Progenitor cell of endocrine pancreas (in vitro differentiated cells): ENCODE measurements at places on chromosomes 2 and 18. TPM values are rescaled to one million over a fixed set of nuclear protein-coding genes. Genes with fewer than 3 reads are reported as not detected.
A peak's percentile ranks its signal among the peaks of the same experiment; 100 is the strongest.

Gene GKN2
- not detected in 2 replicates for total RNA-seq

GRCh38 chr2:173058673-173059072 lies 17.0 kb upstream of the MAP3K20 start:
- no peak overlapping the region for H3K4me3 ChIP-seq
- no peak overlapping the region for H3K27ac ChIP-seq
- no peaks in the 10 kb centered on the region for H3K4me1 ChIP-seq
- H3K27me3 ChIP-seq = no peaks in the 10 kb centered on the region
- DNase-seq = no peak

- peaks cover 14% of the 10 kb centered on the region for H3K4me1 ChIP-seq
- no peaks in the 10 kb centered on the region for H3K27me3 ChIP-seq
- peaks cover 4% of the 10 kb centered on the region for H3K36me3 ChIP-seq
- H3K4me3 ChIP-seq = no peak overlapping the region
- H3K27ac ChIP-seq = no peak overlapping the region
Measured at GRCh38 chr2:675051-675450, 2.2 kb downstream of the TMEM18 start.

DNA sequence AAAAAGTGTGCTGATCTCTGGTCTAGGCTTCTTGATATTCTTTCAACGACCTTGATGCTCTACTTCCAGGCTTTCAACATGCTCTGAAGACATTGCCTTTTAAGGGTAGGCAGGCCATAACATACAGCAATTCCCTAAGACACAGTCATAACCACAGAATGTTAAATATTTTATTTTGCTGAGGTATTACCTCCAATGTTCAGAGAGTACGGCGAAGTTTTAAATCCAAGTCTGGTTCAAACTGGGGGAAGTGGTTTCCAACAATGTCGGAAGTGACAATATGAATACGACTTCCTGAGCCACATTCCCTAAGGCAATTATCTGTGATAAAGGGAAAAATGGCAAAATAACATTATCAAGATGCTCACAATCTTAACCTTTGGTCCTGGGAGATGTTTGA lies 1077.9 kb upstream of the PIK3C3 start:
- H3K4me3 ChIP-seq = no peak overlapping the region
- peaks cover 2% of the 10 kb centered on the region for H3K4me1 ChIP-seq
- H3K27me3 ChIP-seq = no peaks in the 10 kb centered on the region
- H3K27ac ChIP-seq = no peak overlapping the region
- DNase-seq = no peak

- H3K36me3 ChIP-seq = peaks cover 33% of the 10 kb centered on the region
- peak overlapping the region; percentile 74 for H3K27ac ChIP-seq
- no peak for DNase-seq
- H3K4me3 ChIP-seq = no peak overlapping the region
- H3K27me3 ChIP-seq = no peaks in the 10 kb centered on the region
Measured at GRCh38 chr2:148999451-148999921, 39.0 kb upstream of the LYPD6B start.

GRCh38 chr2:53513167-53513666 lies 254.4 kb upstream of the CHAC2 start:
- no peak overlapping the region for H3K4me3 ChIP-seq
- no peak for DNase-seq
- no peak overlapping the region for H3K27ac ChIP-seq
- H3K36me3 ChIP-seq = no peaks in the 10 kb centered on the region

- H3K4me3 ChIP-seq = no peak overlapping the region
- no peaks in the 10 kb centered on the region for H3K27me3 ChIP-seq
- DNase-seq = no peak
- no peak overlapping the region for H3K27ac ChIP-seq
- H3K36me3 ChIP-seq = no peaks in the 10 kb centered on the region
Measured at GRCh38 chr2:40579247-40579646, 127.4 kb upstream of the SLC8A1 start.

- H3K4me3 ChIP-seq = no peak overlapping the region
- DNase-seq = no peak
- peaks cover 5% of the 10 kb centered on the region for H3K27me3 ChIP-seq
- H3K36me3 ChIP-seq = no peaks in the 10 kb centered on the region
- no peak overlapping the region for H3K27ac ChIP-seq
- H3K4me1 ChIP-seq = no peaks in the 10 kb centered on the region
Measured at GRCh38 chr18:76056471-76057110, 438.5 kb downstream of the ZNF516 start.

GRCh38 chr18:74388227-74388626 lies 68.9 kb downstream of the DIPK1C start:
- H3K27ac ChIP-seq = no peak overlapping the region
- H3K4me3 ChIP-seq = no peak overlapping the region
- peaks cover 3% of the 10 kb centered on the region for H3K27me3 ChIP-seq
- peaks cover 3% of the 10 kb centered on the region for H3K4me1 ChIP-seq
